Foreskin keratinocyte (primary cell): ENCODE measurements at places on chromosomes 7 and 10. TPM values are rescaled to one million over a fixed set of nuclear protein-coding genes. Genes with fewer than 3 reads are reported as not detected.

CYP2E1 gene
- total RNA-seq: 0.18 and 0.27 TPM in 2 replicates

RAMP3 gene
- total RNA-seq: not detected in 2 replicates

DNA sequence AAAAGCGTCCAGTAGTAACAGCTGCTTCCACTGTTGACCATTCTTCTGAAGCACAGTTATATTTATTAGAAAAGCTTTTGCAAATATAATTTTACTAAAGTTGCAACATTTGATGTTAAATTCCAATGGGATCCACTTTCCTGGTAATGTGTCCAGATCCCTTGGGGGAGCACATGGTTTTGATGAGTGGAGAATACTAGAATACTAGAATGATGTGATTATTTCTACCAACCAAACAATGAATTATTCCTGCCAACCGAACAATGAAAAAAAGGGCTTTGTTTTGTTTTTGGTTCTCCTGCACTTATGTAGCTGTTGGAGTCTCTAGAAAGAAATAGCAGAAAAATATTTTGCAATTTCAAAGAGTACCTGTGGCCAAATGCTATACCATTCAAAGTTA, 59.1 kb downstream of the BPGM start:
- no peak for DNase-seq

DNA sequence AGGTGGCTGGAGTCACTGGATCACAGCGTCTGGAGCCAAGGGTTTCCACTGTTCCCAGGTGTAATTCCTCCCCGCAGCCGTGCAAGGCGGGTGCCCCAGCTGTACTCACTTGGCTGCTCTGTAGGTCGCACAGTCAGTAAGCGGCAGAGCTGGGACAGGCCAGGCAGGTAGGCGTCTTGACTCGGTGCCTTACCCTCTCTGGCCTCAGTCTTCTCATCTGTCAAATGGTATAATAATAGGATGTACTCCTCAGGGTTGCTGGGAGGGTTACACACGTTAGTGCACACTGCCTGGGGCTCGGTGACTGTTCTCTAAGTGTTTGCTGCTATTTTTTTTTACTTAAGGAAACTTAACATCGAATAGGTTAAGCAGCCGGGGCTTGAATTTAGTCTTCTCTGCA, 27.0 kb downstream of the MYL10 start:
- DNase-seq: no peak

DNA sequence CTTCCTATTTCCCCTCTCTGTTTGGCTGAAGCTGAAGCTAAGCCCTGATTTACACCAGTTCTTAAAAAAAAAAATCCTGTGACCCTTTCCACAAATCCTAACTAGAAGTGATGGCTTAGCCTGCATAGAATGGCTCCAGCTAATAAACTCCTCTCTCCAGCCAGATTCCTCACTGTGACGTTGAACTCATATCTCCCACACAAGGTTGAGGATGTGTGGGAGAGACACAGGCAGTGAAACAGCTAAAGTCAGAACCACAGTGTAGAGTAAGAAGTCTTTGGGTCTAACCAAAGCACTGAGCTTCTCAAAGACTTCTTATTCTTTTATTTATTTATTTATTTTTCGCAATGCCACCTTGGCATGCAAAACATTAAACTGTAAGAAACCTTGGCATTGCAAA, 268.3 kb downstream of the SNX13 start:
- no peak for DNase-seq
